Bone marrow (tissue), 2 donors: ENCODE measurements at places on chromosomes 2 and 18.

DNA sequence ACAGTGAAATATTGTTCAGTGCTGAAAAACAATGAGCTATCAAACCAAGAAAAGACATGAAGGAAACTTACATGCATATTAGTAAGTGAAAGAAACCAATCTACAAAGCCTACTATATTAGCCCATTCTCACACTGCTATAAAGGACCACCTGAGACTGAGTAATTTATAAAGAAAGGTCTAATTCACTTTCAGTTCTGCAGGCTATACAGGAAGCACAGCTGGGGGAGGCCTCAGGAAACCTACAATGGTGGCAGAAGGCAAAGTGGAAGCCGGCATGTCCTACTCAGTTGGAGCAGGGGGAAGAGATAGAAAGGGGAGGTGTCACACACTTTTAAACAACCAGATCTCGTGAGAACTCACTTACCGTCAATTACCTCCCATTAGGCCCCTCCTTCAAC lies 232.1 kb downstream of the TMX3 start:
- no peak for DNase-seq

- DNase-seq, result no peak
These were observed 1238.0 kb upstream of the NRXN1 start for GRCh38 chr2:52269696-52270485.

GRCh38 chr2:95738301-95738700 lies 146.5 kb downstream of the TRIM43 start:
- DNase-seq, result no peak

DNA sequence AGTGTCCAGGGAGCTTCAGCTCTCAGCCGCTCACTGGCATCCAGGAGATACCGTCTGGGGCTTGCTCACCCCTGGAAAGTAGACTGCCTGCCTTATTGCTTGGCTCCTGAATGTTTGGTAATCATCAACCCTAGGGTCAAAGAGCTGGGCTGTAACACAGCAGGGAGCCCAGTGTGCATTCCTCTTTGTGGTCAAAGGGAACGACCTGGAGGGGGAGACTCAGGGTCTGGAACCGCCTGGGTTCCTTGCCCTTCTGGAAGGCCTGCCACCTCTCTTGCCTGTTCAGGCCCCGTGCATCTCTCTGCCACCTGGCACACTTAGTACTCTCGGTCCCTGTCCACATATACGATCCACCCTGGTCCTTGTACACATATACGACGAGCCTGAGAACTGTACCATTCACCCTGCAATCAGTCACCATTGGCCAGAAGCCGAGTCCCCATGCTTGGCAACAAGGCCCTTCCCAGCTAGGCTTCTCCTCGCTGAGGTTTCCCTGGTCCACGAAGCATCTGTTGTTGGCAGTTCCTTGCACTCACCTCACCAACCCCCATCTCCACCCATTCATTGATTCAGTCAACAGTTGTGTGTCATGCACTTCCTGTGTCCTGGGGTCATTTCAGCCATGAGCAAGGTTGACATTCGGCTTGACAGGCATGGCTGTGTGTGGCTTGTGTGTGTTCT lies at the start of gene NAT8:
Gene NAT8 (minus strand): TSS at position 85 of the 681 bp plus-strand sequence. CDS start 794 bp downstream, outside the sequence.
- DNase-seq, result no peak

DNA sequence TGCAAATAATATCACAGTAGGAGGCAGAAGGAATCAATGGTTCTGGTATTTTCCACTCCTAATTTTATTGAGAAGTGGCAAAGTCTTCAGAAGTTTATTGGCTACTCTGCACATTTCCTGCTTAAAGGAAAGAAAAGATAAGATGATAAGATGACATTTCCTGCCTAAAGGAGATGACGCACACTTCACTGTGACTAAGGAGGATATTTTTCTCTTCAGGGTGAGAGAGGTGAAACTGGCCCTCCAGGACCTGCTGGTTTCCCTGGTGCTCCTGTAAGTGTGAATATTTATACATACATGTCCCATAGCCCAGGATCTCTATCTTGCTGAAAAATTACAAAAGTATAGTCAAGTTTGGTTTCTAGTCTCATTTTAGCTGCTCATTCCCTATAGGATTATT lies 27.9 kb downstream of the COL3A1 start:
- DNase-seq, result no peak

DNA sequence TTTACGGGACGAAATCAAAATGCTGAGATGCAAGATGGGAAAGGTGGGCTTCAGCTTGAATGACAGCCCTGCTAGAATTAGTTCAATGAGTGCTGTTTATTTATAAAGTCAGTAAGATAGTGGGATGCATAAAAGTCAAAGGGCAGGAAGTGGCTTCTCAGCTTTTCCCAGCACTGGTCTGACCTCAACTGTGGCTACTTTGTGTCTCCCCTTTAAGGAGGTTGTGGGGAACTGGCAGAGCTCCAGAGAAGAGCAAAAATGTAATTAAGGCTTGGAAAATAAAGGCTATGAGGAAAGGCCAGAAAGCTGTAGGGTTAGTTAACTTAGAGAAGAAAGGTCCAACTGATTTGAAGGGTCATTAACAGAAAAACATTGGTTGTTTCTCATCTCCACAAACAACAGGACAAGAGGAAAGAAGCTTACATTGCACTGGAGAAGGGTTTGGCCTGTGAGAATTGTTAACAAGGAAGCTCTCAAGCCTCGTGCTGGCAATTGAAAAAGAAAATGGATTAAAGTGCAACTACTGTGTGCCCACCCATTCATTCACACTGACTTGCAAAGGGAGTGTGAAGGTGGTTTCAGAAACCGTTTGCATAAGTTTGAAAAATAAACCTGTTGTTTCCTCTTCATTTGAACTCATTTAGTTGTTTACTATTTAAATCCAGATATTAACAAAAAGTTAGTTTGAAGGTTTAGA lies 68.8 kb upstream of the CD28 start:
- no peak for DNase-seq

- no peak for DNase-seq
These were observed 15.5 kb downstream of the NCK2 start for GRCh38 chr2:105760191-105760590.

DNA sequence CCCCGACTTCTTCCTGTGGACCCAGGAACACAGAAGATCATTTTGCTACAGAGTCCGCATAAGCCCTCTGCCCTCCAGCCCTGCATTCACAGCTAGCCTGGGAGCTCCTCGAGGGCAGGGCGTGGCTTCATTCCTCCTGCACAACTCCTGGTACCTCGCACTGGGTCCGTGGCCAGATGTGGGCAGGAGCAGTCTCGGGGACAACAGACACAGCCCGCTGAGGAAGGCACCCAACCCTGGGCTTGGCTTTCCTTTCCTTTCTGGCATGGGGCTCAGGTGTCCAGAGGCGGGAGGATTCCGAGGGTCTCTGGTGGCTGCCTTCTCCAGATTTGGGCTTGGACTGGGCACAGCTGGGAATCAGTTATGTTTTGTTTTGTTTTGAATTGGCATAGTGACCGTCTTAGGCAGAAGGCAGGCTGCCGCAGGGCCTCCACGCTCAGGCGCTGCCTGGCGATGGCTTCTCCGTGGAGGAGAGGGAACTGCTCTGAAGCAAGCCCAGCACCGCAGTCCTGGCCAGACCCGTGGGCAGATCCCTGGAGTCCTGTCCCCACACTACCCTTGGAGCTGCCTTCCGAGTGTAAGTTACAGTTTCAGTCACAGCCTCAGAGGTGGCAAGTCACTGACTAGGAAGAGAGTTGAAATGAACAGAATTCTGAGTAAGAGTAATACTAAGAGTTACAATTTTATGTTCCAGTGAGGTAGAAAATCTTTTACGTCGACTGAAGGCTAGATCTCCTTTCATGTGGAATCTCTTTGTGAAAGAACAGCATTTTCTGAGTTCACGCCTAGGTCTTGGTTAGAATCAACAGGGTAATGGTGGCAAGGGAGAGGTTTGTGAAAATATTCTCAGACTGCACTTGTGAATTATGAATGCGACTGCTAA lies 47.9 kb downstream of the LDLRAD4 start:
- no peak for DNase-seq

GRCh38 chr2:164967781-164968228 lies 12.5 kb upstream of the SLC38A11 start:
- no peak for DNase-seq

GRCh38 chr2:168224346-168224745 lies 23.0 kb downstream of the STK39 start:
- no peak for DNase-seq

DNA sequence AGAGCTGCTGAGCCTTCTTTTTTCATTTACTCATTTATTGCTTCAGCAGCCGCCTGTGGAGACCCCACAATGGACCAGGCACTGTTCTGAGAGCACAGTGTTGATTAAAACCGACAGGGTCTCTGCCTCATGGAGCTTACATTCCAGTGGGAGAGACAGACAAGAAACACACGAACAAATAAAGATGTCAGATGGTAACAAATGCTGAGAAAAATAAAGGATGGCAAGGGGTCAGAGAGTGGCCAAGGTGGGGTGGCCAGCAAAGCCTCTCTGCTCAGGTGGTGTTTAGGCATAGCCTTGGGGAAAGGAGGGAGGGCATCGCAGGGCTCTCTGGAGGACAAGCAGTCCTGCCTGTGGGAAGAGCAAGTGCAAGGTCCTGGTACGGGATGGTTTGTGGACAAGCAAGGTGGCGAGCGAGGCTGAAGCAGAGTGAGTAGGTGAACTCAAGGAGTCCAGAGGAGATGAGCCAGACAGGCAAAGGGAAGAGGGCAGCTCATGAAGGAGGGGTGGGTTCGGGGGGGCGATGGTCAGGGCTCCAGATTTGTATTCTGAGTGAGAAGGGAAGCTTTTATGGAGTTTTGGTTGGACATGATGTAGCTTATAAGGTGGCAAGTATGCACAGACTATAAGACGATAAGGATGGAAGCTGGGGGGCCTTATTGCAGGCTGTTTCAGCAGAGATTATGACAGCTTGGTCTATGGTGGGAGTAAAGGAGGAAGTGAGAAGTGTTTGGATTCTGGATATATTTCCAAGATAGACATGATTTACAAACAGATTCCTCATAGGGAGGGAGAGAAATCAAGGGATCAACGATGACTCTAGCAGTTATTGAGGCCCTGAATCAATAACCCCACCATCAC lies 8.8 kb upstream of the ITGB6 start:
- no peak for DNase-seq

DNA sequence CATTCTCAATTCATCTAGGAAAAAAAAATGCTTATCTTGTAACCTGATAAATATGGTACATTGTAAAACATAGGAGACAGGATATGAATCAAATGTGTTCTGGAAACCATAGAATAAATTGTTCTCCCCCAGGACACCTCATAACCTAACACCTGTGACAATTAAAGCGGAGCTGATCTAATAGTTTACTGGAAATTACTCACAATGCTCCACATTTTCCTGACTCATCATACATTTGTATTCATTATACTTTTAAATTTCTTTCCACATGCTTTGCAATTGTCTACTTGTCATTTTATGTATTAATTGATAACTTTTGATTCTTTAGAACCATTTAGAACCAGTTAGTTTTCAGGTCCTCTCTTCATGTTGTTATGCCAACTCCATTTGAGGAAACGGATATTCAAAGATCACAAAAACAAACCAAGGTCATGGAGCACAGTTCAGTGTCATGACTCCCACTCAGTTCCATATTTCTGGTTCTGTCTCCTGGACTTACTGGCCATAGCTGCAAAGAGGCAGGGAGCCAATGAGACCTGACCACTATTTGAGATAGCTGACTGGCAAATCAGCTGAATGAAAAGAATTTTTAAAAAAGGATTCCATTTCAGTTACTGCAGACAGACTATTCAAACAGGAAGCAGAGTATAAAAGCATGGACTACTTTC lies 128.5 kb downstream of the CALCRL start:
- no peak for DNase-seq

DNA sequence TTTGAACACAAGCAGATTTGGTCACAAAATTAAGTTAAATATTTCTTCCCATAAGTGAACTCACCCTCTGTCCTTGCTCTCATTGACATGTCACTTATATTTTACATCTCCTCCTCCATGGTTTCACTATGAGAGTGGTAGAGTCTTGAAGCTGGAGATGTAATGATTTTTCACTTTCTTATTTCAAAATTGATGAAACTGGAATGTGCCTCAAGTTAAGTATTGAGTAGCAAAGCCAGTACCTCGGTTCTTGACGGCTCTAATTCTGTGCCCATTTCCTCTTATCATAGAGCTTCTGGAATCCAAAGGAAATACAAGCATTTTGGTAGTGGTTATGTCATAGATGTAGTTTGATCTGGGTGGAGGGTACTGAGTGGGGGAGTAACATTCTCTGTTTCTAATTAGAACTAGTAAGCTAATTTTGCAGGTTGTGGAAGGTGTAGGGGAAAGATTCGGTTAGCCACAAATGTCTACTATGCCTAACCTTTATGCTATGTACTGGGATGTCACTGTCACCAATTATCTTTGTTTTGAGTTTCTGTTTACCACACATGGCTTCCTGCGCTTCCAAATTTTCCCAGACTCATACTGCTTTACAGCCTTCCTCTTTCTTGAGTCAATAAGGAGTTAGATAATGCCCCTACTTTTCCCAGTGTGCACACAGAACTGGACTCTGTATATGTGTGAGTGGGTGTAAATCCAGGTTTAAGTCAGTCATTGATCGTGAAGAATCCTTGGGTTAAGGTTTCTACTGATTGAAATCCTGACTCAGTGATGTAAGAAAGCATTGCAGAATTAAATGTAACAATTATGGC lies 96.8 kb downstream of the DIS3L2 start:
- DNase-seq, result no peak

GRCh38 chr2:39455826-39456225 lies 18.7 kb upstream of the MAP4K3 start:
- no peak for DNase-seq

- DNase-seq, result no peak
These were observed 66.5 kb downstream of the SEPTIN10 start for GRCh38 chr2:109547280-109547679.

GRCh38 chr18:371609-371982 lies 103.7 kb upstream of the THOC1 start:
- DNase-seq, result no peak

DNA sequence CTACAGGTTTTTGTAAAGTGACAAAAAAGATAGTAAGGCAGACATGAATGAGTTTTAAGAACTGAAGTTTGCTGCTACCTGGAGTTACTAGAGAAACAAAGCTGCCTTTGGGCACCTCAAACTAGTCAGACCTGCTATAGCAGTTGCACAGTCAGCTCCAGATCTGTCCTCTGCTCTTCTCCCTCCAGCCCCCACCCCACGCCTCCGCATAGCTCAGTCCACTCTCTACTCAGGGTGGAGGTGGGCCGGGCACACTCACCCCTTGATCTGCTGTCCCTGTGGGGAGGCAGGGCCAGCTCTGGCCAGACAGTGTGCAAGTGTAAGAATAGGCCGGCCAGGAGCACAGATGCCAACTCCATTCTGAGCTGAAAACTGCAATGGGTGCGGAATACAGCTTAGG lies 4.1 kb downstream of the SERTAD2 start:
- DNase-seq, result no peak

- no peak for DNase-seq
These were observed 166.1 kb upstream of the RAB6C start for GRCh38 chr2:129813404-129813803.
